ENCODE measurements at places on chromosomes 6 and 20. TPM values are rescaled to one million over a fixed set of nuclear protein-coding genes. Genes with fewer than 3 reads are reported as not detected.
A peak's percentile ranks its signal among the peaks of the same experiment; 100 is the strongest.

The PLN gene
- total RNA-seq: 0.52 TPM

The GLP1R gene
- total RNA-seq: not detected

GRCh38 chr6:53214172-53214571, 65.5 kb upstream of the GCM1 start:
- no peak for ATAC-seq

GRCh38 chr6:119521251-119521650, 171.7 kb upstream of the MAN1A1 start:
- no peak for ATAC-seq

DNA sequence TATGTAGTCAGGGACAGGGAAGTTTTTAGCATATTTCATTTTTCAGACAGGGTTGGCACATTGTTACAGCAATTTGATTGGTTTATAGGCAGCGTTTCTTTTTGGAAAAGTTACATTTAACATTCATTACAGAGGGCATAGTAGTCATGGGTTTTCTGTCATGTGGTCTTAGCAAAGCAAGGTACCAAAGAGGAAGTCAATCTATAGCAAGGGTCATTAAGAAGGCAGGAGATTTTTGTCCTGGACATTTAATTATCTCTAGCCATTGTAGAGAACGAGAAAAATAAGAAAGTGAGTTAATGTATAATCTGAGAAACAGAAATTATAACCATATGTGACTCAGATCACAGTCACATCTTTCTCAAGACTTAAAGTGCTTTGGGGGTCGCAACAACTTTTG, 47.4 kb downstream of the TPD52L1 start:
- no peak for ATAC-seq

DNA sequence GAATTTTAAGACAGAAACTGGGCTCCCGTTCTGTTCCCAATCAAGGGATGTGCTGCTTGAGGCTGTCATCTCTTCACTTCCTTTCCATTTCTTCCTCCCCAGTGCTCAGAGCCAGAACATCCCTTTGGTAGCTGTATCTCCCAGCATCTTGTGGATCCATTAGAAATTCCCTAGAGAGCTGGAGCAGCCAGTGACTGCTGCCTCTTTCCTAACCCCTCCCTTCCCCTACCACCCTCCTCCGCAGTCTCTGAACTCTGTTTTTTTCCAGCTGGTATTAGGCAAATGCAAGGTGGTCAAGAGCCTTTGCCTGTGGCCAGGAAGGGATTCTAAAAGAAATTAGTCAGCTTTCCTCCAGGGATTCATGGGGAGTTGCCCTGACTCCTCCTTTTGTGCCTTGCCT, 208.0 kb downstream of the EYA2 start:
- no peak for ATAC-seq

- ATAC-seq: no peak
Observed at GRCh38 chr20:20566516-20566915, 145.9 kb downstream of the RALGAPA2 start.

GRCh38 chr6:69089539-69089938, 454.5 kb downstream of the ADGRB3 start:
- no peak for ATAC-seq

DNA sequence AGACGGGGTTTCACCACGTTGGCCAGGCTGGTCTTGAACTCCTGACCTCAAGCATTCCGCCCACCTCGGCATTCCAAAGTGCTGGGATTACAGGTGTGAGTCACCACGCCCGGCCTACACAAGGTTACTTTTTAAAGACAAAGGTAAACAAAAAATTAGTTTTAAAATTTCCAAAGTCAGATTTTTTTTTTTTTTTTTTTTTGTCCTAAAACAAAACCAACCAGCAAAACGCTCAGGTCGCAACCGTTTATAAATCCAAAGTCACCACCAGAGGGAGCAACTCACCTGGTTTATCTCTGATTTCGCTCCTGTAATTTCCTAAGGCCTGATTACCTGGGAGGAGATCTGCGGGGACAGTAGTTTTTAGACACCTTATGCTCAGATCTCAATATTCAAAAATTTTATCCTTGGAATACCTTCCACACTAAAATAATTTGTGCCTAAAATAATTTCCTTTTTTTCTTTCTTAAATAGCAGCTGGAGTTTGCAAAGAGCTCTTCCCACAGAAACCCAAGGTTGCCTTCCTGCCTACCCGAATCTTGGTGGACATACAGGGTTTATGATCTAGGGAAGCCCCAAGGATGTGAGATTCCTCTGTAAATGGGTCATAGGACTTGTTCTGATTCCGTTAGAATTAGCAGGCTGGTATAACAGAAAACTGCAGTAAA, 19.8 kb upstream of the TREM1 start:
- ATAC-seq: no peak

DNA sequence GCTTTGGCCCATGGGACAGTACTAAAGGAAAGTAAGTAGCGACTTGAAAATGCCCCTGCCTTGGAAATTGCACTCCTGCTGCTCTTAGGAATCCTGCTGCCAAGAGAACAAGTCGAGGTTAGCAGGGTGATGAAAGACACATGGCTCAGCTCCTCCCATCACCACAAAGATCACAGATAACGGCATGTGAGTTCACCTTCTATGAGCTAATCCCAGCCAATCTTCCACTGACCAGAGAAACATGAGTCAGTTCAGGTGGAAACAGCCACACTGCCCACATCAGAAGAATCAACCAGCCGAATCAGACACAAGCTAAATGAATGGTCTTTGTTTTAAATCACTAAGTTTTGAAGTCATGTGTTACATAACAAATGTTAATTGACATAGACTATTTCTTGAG, 106.3 kb downstream of the PRKN start:
- ATAC-seq: peak; percentile 87

DNA sequence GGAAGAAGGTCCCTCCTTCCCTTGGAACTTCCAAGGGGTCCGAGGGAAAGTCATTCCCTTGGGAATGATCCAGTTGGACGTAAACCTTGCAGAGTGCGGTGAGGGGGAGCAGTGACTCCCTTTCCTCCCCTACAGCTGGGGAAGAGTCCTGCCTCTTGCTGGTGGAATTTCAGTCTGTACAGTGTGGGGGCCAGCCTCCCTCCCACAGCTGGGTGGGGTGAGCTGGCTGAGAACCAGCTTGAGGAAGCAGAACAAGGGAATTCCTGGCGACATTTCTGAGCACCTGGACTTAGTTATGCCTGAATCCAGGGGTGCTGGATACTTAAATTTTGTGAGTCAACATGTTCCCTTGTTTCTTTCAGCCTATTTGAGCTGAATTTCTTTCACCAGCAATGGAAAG, 152.0 kb downstream of the ANKRD60 start:
- no peak for ATAC-seq

DNA sequence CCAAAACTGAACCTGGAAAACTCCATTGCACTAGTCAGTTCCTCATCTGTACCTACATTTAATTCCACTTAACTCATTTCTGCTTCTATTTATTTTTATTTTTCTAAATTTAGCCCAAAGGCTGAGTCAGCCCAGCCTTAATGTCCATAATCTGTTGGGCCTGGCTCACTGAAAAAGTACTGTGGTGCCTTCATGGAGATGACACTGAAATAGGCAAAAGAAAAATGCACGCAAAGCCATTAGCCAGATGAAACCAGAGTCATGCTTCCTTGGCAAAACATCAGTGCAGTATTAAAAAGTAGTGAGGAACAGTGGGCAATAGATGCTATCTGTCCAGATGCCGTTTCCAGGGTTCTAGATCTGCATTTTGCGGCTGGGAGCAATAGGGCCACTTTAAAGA, 14.7 kb upstream of the PLCB4 start:
- no peak for ATAC-seq

DNA sequence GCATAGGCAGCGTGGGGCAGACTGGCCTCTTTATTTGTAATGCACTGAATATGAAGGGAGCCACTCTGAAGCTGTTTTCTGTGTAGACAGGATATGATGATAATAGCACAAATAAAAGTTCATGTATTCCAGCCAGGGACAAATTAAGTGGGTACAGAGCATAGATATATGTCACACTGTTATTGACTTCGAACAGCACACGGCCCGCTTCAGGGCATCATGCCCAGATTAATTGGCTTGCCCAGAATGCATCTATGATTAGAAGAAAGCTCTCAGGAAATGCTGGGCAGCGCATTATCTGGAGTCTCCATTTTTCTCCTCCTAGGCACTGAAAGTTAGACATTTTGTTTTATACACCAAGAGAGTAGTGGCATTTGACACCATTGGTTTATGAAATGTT, 26.3 kb upstream of the SASH1 start:
- no peak for ATAC-seq
